HuH-7.5 (cell line): ENCODE measurements at places on chromosomes 12 and 14.

DNA sequence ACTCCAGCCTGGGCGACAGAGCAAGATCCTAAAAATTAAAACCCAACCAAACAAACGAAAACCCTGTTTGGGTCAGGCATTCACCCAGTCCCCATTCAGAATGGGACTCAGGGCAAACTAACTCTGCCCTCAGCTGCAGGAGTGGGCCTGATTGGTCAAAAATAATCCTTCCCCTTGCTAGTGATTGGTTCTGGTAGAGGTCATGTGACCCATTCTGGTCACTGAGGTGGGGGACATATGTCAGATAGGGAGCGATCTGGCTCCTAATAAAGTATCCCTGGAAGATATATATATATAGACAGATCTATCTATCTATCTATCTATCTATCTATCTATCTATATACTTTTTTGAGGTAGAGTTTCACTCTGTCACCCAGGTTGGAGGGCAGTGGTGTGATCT, 29.5 kb upstream of the MED13L start:
- no peak for DNase-seq

- DNase-seq, result no peak
These were observed 134.8 kb downstream of the ZFP36L1 start for GRCh38 chr14:68658029-68658509.

GRCh38 chr14:52031781-52032180, 37.1 kb downstream of the NID2 start:
- no peak for DNase-seq

DNA sequence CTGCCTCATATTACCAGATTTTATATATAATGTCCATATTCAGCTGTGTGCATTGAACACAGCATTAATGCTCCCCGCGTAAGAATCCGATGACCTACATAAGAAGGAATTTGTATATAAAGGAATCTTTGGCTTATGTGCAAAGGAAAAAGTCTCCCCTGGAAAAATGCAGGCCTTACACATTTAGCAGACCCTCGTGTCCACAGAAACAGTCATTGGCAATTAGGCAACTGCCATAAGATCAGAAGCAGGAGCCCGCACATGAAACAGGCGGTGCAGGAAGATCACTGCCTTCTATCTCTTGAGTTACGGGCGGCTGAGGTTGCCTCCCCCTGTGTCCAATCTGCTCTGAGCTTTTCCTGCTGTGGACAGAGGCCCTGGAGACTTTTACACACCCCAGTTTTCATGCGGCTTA, 63.2 kb upstream of the RFX4 start:
- DNase-seq, result no peak

DNA sequence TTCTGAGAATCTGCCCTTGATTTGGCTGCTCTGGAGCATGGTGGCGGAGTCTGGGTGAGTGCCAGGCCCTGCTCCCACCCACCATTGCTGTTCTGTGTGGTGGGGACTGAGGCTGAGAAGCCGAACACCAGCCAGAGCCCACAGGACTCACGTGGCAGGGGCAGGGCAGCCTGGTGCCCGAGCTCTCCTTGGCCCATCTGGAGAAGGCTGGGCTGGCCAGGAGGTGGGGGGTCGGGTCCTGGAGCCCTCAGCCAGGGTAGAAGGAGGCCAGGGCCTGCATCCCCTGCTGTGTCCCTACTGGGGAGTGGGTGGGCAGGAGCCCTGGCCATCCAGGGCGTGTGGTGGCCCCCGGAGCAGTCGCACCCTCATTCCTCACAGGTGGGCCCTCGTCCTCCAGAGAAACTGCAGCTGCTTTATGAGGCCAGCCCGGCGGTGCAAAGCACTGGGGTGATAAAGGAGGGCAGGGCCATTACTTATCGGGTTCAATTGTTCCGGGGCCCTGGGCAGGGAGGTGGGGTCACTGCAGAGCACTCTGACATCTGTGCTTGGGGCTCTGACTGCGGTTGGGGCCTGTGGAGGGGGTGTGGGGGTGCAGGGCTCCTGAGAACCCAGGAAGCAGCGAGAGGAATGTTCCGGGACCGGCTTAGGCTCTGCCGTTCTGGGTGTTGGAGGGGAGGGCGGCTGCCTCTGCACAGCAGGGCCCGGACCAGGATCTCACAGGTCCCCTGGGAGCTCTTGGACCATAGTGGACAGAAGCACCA, 217.5 kb upstream of the C14orf180 start:
- no peak for DNase-seq

GRCh38 chr14:52538623-52539022, 13.7 kb downstream of the TXNDC16 start:
- no peak for DNase-seq

DNA sequence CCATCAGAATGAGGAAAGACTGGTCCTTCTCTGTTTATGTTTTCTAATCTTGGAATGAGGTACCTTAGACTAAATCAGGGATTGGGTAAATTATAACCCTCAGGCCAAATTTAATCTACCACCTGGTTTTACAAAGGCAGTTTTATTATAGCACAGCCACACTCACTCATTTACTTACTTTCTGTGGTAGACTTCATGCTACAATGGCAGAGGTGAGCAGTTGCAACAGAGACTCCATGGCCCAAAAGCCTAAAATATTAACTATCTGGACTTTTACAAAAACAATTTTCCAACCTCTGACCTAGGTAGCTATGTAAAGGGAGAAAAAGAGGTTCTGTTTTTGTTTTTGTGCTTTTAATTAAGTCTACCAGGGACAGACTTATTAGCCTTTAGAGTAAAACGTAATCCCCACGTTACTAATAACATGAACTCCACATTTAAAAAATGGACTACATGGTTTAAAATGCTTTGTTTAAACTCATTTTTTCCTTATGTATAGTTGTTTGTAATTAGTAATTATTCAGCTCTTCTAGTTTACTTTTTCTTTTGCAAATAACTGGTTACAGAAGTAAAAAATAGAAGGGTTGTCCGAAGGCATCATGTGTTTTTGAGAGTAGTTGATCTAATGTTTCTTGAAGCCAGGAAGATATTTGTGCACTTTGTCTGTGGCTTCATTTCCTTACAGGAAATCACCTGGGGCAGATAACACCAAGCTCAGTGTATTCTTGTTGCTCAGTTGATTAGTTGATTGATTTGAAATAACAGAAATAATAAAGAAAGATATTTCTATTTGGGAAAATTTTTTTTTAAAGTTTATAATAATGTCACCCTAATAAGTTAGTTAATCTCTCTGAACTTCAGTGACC, 57.6 kb upstream of the ATP2B1 start:
- no peak for DNase-seq

GRCh38 chr12:28618772-28619171, 428.5 kb downstream of the CCDC91 start:
- no peak for DNase-seq

DNA sequence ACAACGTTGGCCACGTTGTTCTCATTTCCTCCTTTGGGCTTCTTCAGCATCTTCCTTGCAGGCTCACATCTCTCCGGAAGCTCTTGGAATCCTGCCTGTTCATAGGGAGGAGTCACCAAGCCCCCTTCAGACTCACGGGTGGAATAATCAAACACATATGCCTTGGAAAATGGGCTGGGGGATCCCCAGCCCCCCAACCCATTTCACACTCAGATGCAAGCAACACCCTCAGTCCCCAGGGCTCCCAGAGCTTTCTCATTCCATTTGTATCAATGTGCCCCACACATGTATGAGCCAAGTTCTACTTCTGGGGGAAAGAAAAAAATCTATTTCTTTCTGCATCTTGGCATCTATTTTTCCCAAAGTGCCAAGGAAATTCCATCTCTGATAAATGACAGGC, 33.1 kb downstream of the WSCD2 start:
- DNase-seq, result no peak

- no peak for DNase-seq
These were observed 43.9 kb upstream of the RNASE1 start for GRCh38 chr14:20846560-20846959.

GRCh38 chr12:14157088-14157747, 175.8 kb upstream of the GRIN2B start:
- no peak for DNase-seq

DNA sequence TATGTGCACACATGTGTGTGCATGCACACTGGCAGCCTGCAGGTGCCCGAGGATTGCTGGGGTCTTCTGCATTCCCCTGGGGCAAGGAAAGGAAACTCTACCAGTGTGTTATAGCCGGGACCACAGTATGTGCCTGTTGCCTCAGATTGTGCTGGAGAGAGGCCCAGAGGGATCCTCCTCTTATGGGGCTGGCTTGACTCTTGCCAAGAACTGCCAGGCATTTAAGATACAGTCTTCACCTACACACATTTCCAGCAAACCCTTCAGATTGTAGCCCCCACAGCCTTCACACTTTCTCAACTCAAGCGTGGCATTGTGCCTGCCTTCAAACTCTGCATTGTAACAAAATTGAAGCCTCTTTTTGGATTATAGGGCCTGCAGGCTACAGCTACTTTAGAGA, 176.7 kb upstream of the DYRK2 start:
- DNase-seq, result no peak

- no peak for DNase-seq
These were observed 805.4 kb downstream of the VRK1 start for GRCh38 chr14:97602438-97603117.

- DNase-seq, result no peak
These were observed 162.2 kb upstream of the TMTC1 start for GRCh38 chr12:29945904-29946303.

- no peak for DNase-seq
These were observed 13.1 kb downstream of the RAPGEF3 start for GRCh38 chr12:47745485-47746041.

- peak; percentile 57 for DNase-seq
These were observed 254.0 kb upstream of the USP15 start for GRCh38 chr12:62006076-62006732.

DNA sequence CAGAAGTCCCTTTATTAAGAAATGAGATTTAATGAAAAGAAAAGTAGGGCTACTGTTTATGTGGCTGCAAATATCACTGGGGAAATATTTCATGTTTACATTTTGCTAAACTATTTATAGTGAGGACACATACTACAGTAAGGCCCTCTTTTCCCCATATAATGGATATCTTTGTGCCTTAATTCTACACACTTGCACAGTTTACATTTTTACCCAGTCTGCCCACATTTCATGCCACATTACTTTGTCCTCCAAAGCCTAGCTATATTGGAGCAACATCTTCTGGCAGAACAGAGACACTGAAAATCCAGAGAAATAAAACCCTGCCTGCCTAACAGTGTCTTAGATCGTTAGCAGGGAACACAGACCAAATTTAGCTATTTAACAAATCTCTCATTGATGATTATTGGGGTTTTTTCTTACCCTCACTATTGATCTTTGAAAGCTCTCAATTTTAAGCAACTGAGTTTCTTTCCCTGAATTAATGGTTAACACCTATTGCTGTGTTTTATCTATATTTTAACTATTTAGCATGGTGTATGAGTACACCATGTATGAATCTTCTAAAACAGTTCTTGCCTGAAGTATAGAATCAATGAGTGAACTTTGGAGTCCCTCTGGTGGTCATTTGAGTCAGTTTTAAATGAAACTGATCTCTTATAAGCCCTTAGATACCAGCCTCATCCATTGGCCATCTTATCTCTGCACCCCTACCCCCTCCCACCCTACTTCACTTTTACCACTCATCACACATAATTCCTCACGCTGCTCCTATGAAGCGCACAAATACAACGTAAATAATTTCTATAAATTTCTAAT, 170.2 kb downstream of the BCAT1 start:
- DNase-seq, result no peak
